ENCODE measurements at places on chromosomes 12 and 14.
A peak's percentile ranks its signal among the peaks of the same experiment; 100 is the strongest.

- no peak for DNase-seq
These were observed 347.4 kb downstream of the NPAS3 start for GRCh38 chr14:33285902-33286700.

DNA sequence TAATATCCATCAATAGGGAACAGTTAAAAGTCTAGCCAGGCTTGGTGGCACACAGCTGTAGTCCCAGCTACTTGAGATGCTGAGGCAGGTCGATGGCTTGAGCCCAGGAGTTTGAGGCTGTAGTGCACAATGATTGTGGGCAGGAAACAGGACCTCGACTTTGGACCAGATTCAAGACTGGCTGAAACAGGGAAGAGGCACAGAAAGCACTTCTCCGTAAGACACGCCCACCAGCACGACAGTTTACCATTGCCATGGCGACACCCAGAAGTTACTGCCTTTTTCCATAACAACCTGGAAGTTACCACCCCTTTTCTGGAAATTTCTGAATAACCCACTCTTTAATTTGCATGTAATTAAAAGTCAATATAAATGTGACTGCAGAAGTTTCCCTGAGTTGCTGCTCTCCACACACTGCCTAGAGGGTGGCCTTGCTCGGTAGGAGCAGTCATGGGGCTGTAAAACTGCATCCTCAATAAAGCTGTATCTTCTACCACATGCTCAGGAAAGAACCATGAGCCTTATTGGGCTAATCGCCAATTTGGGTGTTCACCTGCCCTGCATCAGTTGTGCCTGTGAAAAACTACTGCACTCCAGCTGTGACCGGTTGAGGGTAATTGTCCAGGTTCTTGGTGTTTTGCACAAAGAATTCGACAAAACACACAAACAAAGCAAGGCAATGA lies 4.6 kb upstream of the LRRC23 start:
- DNase-seq = no peak

DNA sequence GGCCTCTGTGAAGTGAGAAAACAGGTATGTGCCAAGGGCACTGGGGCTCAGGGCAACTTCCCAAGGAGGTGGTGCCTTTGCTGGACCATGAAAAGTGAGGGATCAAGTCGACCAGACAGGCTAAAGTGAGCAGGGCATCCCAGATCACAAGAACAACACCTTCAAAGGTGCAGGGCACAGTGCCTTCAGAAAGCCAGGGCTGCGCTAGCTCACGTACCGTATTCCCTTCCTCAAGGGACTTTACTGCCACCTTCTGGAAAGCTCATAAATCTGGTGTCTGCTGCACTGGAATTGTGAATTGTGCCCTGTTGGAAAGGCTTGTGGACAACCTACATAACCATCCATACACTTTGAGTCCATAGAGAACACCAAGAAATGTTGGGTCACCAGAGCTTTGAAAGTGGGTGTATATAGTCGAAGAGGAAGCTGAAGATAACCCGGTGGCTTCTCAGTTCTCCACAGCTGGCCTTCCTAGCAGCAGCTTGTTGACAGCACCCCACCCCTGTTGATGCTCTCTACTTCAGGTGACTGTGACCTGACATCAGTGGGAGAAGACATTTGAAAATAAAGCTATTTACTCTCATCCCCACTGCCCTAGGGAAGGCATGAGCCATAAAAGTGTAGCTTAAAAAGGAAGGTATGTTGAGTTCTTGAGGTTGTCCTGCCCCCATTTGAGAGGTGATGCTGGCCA lies 24.5 kb downstream of the FIGNL2 start:
- DNase-seq = peak; percentile 36

DNA sequence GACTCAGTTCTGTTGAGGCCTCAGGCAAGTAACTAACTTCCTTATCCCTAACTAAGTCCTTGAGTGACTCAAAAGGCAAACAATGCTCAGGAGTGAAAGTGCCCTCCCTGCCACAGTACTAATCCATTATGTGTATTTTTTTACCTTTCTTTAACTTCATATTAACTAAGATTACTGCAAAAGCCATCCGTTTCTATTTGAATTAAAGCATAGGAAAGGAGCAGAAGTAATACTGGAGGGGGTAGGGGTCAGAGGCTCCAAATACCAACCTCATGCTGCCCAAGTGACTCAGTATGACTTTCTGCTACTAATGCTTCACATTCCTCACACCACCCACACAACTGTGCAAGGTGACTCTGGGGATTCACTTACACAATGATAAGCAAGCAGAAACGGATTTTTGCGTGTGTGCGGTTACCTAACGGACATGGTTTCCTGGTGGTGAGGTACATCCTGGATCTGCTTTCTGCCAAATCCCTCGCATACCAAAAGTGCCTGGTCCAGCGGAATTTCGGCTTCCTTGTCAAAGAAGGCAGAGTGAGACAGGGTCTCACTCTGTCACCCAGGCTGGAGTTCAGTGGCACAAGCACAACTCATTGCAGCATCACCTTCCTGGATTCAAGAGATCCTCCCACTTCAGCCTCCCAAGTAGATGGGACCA lies 25.1 kb downstream of the MOK start:
- DNase-seq = no peak

GRCh38 chr12:47078086-47078395 lies 1.4 kb upstream of the PCED1B start:
- DNase-seq = no peak
